Activated effector memory CD4-positive, alpha-beta T cell treated with Interleukin-2 at 50 U/mL for 16 hours (primary cell): ENCODE measurements at places on chromosomes 11 and 22.

DNA sequence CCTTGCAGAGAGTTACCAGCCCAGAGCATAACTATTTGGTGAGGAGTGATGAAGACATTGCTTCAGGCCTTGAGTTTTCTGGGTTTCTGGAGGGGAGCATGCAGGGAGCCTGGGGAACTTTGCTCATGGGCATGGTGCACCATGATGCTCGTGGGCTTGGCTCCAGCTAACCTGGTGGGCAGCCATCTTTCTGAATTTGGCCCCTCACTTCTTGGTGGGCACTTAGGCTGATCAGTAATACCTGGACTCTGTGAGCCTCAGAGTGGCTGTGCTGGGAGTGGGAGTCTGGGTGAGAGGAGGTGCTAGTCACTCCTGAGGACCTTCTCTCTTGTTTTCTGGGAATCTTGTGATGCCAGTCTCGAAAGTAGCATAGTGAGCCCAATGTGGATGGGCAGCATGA lies 30.6 kb downstream of the AMPD3 start:
- no peak for DNase-seq

GRCh38 chr11:86482692-86483091 lies 108.0 kb downstream of the CCDC81 start:
- DNase-seq: no peak

DNA sequence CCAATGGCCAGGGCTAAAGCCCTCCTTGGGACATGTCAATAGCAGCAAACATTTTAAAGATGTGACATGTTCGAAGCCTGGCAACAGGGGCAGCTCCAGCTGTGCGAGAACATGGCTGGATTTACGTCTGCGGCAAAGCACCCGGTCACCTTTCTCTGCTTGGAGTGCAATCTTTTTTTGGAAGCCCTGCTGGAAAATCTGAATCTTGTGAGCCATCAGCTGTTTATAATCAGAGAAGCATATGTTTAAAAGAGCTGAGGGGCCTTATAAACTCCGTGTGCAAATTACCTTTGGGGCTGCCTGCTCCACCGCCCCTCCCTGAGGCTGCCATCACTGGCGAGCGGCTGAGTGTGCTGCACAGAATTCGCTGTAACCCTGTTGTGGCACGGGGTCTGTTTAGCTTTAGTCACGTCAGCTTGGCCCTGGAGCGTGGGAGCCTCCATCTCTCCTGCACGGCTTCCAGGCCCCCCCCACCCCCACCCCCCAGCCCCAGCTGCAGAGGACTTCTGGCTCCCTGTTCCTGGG lies 9.0 kb upstream of the KCNQ1OT1 start:
- no peak for DNase-seq

DNA sequence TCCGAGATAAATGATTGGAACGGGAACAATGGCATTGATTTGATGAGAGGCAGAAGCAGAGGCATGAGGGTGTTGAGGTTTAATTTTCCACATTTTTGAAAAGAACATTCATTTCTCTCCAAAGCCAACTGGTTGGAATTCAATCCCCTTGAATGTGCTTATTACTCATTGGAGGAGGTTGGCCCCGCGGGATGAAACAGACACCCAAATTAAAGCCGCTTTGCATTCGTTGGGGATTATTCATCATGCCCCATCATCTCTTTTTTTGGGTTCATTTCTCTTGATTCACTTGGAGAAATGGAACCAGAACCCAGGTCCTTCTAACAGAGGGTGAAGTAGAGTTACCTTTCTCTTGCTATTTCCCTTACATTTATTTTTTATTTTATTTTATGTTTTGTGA lies 47.6 kb upstream of the PARVG start:
- DNase-seq: no peak

- no peak for DNase-seq
Observed at GRCh38 chr11:5476186-5476819, 12.2 kb upstream of the OR52D1 start.

GRCh38 chr22:36244522-36245391 lies 5.4 kb upstream of the APOL2 start:
- DNase-seq: no peak

DNA sequence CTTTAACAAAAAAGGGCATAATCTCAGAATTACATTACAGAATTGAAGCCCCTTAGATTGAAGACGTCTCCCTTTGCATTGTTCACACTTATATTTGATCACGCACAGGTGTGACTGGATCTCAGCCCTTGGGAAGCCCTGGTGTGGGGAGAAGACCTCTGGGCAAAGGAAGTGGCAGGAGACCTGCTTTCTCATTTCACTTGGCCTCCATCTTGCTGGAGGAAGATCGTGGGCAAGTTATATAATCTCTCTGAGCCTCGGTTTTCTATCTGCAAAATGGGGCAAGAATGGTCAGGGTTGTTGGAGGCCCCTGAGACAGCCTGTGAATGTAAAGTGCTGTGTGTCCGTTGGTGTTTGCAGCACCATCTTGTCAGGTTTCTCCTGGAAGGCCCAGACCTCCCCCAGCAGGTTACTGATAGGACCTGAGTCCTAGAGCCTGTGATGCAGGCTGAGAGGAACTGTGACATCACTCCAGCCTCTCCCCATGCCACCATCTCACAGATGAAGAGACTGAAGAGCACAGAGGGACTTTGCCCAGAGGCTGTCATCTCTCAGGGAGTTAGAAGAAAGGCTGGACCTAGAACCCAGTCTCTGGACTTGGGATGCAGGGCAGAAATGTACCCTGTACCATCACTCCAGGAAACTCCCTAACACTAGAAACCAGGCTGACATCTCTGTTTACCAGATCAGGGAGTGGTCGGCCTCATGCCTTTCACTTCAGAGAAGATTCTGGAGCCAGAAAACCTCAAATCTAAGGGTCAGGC lies 1.1 kb upstream of the APOA1 start:
- DNase-seq: no peak

DNA sequence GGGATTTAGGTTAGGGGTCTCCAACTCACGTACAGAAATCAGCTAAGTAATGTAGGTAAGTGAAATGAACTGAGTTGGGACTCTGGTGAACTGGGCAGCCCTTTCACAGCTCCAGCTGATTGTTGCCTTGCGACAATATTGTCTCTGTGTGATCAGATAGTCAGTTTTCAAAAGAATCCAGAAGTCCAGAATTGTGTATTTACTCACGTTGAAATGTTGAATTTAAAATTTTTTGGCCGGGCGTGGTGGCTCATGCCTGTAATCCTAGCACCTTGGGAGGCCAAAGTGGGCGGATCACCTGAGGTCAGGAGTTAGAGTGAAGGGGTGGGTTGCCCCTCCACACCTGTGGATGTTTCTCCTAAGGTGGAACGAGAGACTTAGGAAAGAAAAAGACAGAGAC lies 18.8 kb upstream of the WDR74 start:
- no peak for DNase-seq
